GM23248 (cell line): ENCODE measurements at places on chromosomes 6 and 20.

DNA sequence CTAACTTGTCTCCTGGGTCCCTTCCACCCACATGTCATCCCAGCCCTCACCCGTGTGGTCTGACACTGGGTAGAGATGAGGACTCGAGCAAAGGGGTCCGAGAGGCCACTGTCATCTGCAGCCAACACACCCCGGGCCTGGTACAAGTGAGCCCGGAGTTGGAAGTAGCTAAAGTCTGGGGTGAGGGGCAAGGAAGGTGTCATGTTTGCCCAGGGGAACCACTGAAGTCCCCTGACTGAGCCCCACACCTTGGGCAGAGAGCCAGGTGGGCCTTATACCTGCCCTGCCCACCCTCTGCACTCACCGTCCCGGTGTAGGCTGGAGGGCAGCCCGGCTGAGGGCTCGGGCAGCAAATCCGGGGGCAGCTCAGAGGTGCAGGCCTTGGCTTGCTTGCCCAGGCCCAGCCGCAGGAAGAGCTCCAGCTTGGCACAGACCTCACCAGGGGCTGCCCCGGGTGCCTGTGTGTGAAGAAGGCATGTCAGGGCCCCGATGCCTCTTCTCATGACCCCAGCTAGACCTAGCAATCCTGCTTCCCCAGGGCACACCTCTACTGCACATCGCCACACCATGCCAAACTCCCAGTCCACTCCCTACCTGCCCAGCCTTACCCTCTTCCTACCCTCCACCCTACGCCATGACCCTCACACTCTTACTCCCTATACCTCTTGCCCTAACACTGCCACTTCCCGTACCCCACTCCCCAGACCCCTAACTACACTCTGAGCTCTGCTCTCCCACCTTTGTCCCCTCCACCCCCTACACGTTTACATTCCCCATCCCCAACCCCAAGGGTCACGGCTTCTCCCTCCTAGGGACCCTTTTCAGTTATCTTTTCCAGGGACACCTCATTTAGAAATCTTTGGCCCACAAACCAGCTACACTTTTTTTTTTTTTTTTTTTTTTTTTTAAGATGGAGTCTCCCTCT lies 31.7 kb upstream of the SPAG4 start:
- DNase-seq, result no peak

GRCh38 chr6:130364224-130364780 lies 1.5 kb upstream of the TMEM200A start:
- DNase-seq, result no peak

GRCh38 chr20:3557237-3557785 lies 86.5 kb downstream of the ATRN start:
- no peak for DNase-seq

DNA sequence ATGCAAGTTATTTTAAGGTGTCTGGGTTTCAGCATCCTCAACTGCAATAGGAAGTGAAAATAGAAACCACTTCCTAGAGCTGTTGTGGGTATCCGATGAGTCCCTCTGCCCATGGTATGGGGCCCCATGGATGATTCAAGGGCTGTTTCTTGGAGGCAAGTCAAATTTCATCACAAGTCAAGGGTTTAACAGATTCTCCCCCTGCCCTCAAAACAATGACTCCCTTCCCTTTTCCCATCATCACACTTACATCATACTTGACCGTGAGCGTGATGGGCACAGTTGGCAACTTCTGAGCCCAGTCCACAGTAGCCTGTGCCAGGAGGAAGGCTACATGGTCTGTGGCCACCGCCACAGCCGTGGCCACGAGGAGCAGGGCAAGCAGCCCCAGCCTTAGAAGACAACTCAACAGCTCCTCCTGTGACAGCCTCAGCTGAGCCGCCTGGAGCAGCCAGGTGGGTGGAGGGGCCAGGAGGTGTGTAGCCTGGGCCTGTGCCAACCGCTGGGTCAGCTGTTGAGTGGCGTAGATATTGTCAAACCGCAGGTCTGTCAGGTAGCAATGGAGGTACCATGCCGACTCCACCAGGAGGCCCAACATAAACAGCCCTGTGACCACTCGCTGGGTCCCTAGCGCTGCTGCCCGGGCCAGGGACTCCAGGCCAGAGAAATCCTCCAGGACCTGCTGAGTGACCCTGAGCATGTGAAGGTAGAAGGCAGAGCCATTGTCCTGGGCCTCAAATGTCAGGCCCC lies 5.2 kb downstream of the OCSTAMP start:
- peak; percentile 15 for DNase-seq

GRCh38 chr6:105982761-105983540 lies 103.2 kb upstream of the PRDM1 start:
- no peak for DNase-seq

- DNase-seq, result peak; percentile 79
Measured at GRCh38 chr20:833121-833449, 430 bp upstream of the FAM110A start.

DNA sequence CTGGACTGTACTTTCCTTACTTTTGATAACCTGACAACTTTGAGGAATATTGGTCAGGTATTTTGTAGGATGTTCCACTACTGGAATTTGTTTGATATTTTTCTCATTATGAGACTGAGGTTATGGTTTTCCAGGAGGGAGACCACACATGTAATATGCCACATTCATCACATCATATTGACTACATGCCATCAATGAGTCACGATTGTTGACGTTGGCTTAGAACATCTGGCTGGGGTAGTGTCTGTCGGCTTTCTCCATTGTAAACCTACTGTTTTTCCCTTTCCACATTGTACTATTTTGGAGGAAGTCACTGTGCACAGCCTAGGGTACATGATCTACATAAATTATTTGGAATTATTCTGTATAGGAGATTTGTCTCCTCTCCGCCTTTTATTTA lies 1.4 kb upstream of the STX11 start:
- DNase-seq, result peak; percentile 19

DNA sequence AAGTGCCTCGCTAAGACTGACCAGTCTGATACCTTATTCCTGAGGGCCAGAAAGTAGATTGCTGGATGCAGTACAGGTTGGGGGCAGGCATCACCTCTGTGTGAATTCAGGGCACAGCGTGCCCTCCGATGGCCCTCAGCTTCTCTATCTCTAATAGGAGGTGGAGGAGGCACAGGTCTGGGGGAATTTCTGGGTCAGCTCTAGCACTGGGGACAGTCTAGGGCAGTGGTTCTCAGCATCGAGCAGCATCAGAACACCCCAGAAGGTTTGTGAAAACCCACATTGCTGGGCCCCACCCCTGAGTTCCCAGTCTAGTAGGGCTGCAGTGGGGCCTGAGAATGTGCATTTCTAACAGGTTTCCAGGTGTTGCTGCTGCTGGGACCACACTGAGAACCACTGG lies 166.7 kb downstream of the CDC5L start:
- DNase-seq, result no peak

GRCh38 chr6:168101590-168102314 lies 22.7 kb upstream of the FRMD1 start:
- no peak for DNase-seq

DNA sequence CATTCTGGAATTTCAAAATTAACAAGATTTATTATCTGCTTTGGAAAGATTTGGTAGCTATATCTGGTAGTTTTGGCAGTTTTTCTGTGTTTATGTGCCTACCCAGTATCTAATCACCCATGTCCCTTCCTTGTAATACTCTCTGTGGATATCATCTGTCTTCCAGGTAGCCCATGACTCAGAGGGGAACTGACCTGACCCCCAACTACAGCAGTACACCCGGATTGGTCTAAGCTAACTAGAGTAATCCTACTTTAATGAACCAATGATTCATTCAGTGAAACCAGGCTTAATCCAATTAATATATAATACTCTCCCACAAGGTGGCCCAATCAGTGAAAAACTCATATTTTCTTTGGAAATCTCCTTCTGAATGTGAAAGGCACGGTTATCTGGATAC lies 295.3 kb upstream of the SULF2 start:
- DNase-seq, result no peak

- peak; percentile 66 for DNase-seq
Measured at GRCh38 chr6:111011360-111012142, 29.7 kb downstream of the RPF2 start.

GRCh38 chr6:45502456-45502855 lies 124.7 kb upstream of the SUPT3H start:
- DNase-seq, result no peak

DNA sequence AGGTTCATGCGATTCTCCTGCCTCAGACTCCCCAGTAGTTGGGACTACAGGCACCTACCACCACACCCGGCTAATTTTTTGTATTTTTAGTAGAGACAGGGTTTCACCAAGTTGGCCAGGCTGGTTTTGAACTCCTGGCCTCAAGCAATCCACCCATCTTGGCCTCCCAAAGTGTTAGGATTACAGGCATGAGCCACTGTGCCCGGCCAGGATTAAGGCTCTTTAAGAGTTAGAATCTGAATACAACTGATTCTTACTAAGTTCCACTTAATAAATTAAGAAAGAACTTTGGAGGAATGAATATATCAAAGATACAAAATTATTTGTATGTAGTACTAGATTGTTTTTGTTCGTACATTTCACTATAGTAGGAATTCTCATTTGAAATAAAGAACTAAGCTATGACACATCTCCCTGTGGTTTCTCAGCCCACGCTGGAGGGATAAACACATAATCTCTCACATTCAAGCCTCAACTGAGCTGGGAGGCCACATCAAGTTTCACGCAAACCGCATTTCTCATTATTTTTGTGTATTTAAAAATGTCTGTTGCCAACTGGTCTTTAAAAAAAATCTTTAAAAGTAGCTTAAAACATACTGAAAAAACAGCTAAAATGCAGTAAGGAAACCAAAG lies 34.2 kb downstream of the DTNBP1 start:
- peak; percentile 91 for DNase-seq

DNA sequence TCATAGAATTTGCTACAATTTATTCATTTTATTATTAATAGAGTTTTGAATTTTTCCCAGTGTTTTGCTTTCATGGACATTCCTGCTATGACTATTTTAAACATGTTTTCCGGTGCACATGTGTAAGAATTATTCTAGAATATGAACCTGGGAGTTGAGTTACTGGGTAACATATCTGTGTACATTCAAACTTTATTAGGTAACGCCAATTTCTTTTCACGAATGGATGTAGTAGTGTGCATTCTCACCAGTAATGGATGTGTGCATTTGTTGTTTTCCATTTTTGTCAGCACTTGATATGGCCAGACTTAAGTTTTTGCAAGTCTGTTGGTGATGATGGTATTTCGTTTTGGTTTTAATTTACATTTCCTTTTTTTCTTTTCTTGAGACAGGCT lies 118.8 kb downstream of the CDKAL1 start:
- DNase-seq, result no peak

DNA sequence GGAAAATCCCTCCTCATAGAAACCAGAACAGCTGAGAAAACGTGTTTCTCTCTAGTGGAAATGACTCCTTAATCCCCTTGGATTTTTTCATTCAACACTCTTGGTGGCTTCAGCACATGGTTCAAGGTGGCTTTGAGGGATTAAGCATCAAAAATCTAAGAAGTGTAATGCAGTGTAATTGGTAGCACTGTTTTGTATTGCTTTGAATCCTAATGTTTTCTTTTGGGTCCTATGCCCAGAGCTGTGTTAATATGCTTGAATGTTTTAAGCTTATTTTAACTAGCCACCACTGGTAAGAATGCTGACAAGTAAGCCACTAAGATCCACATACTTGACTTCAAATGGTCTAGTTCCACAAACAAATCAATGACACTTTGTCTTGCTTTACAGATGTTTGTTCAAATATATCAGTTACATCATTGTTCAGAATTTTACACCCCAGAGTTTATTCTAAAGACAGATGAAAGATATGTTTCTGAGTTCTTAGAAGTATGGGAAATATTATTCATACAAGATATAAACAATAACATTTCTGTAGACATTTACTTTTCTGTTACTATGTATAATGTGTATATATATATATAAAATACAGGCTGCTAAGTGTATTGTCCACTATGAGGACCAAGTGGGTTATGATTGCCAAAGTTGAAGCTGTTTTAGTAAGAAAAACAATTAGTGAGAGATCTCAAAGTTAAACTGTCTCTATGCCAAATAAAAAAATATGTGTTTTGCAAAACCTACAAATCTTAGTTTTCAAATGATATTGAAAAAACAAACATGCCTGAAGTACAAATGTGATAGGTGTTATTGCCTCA lies 220.8 kb downstream of the OGFRL1 start:
- DNase-seq, result no peak
